ENCODE measurements at places on chromosomes 5 and 9. TPM values are rescaled to one million over a fixed set of nuclear protein-coding genes. Genes with fewer than 3 reads are reported as not detected.

GRCh38 chr9:138009803-138010690 lies 132.5 kb downstream of the CACNA1B start:
- peak; percentile 64 for DNase-seq

DNA sequence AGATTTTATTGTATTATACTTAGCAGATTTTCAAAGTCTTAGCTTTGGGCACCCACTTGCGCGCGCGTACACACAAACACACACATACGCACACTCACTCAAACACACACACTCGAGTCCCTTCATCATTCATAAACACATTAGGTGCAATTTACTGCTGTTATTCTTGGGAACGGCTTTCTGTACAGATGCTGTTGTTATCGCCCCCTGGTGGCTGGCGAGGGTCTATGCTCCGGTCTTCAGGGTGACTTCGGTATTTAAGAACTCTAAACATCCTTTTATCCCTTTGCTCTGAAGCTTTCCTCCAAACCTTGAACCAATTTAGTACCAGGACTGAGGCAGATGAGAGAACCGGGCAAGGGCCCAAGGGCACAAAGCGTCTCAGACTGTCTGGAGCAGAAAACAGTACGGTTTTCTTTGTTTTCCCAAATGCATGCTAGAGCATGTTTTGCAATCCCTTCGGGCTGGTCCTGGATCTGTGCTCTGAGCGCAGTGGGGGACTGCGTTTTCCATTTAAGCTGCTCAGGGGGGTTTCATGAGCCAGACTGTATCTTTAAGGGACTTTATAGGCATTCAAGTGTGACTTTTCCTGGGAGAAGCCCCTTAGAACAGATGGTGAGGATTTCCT lies 1.7 kb upstream of the SLIT3 start:
- DNase-seq, result peak; percentile 91

The PCSK1 gene
- 13.8 TPM for total RNA-seq

DNA sequence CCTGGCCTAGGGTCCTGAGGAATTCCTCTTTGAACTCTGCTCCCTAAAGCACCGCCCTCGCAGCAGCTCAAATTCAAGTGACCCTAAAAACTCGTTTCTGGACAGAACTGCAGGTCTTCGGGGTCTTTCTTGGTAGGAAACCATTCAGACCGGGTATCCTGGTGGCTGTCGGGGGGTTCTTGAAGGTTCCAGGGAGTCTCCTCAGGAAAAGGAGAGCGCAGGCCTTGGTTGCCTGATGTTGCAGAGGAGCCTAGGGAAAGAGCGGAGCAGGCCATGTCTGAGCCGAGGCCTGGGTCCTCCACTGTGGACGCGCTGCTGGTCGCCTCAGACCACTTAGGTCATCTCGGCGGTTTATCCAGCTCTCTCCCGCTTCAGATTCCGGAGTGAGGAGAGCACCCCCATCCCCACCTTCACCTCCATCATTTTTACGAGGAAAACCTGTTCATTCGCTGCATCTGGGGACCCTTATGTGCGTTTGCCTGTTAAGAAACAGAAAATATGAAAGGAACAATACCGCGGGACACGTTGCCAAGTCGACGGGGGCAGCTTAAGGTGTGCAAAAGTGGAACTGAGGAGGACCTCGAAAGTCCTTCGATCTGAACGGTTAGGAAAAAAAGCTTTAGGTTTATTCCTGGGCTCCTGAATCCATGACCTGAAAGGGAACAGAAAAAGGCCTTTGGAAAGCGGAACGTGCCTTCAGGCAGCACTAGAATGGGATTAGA lies 299.4 kb downstream of the PARP8 start:
- DNase-seq, result peak; percentile 25

The OR1L4 gene
- not detected for total RNA-seq

DNA sequence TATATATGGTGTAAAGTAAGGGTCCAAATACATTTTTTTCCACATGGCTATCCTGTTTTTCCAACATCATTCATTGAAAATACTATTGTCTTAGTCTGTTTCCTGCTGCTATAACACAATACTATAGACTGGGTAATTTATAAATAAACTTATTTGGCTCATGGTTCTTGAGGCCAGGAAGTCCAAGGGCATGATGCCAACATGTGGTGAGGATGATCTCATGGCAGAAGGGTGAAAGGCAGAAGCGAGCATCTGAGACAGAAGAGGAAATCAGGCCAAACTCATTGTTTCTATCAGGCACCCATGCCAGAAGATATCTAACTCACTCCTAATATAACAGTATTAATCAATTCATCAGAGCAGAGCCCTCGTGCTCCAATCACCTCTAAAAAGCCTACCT lies 42.6 kb downstream of the ANKRD55 start:
- no peak for DNase-seq

DNA sequence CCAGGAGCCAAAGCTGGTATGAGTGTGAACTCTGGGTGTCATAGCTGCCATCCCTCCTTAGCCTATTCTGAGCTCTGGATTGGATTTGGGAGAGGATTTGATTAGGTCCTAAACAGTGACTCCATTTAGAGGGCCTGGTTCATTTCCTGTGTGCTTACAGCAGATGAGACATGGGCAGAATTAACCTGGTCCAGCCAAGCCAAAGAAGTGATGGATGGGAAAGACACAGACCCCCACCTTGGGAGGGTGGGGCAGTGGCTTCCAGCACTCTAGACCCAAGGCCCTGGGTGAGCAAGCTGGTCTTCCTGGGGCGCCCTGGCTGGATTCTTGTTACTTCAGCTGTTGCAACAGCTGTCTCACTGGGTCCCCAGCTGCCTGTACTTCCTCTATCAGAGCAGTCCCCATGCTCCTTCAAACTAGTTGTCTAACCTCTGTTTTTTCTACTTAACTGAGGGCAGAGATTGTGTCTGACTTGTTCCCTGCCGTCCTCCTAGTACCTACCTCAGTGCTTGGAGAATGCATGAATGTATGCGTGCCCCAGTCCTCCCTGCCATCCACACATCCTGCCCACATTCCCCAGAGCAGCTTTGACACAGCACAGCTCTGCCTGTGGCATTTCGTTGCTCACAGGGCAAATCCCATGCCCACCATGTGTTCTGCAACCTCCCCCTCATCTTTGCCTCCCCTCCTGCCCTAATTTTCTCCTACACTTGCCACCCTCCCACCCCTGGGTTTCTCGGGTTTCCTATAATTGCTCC lies 115.9 kb downstream of the RGS3 start:
- DNase-seq, result no peak

- DNase-seq, result no peak
Measured at GRCh38 chr9:23849379-23850035, 23.5 kb upstream of the ELAVL2 start.

DNA sequence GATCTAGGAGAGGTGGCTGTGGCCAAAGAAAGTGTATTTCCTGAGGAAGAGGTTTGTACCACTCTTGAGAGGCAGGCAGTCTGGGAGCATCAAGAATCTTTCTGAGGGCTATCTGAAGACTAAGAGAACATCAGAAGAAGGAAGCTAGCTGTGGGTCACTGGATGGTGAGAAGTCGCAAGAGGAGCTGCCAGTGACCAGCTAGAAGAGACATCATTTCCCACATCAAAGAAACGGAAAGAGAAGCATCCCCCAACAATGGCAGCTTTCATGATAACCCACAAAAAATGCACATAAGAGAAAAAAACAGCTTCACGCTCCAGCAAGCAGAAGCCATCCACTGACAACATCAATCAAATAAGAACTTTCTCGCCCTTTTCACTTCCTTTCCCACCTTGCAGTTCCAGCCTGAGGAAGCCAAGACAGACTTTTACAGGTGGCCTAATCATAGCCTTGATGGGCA lies 25.0 kb upstream of the CEP78 start:
- DNase-seq, result no peak

DNA sequence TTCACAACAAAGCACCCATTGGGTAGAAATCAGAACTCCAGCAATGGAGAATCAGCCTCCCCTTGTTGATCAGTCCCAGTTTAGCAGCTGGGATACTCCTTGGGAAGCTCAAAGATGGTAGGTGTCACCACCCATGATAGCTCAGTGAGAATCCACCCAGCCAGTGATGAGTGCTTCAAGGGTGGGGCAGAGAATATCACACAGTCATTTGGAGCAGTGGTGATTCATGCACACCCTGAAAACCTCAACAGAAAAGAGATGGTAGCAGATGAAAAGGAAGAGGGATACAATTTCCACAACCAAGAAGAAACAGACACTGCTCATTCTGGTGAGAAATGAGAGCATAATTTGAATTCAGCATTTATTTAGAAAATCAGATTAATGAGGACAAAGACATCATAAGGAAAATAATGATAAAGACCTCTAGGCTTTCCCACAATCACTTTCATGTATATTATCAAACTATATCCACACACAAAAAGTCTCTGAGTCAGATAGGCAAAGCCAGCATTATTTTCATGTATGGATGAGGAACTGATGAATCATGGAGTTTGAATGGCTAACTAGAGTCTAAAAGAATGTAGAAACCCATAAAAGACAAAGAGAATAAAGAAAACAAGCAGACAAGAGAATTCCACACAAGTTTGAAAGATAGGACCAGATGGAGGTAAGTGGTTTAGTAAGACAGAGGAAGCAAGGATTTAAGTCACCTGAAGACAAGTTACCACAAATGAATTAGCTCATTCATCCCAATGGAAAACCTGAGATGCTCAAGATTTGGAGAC lies 82.9 kb downstream of the FEM1C start:
- no peak for DNase-seq
